ENCODE measurements at places on chromosomes 16 and 17.

DNA sequence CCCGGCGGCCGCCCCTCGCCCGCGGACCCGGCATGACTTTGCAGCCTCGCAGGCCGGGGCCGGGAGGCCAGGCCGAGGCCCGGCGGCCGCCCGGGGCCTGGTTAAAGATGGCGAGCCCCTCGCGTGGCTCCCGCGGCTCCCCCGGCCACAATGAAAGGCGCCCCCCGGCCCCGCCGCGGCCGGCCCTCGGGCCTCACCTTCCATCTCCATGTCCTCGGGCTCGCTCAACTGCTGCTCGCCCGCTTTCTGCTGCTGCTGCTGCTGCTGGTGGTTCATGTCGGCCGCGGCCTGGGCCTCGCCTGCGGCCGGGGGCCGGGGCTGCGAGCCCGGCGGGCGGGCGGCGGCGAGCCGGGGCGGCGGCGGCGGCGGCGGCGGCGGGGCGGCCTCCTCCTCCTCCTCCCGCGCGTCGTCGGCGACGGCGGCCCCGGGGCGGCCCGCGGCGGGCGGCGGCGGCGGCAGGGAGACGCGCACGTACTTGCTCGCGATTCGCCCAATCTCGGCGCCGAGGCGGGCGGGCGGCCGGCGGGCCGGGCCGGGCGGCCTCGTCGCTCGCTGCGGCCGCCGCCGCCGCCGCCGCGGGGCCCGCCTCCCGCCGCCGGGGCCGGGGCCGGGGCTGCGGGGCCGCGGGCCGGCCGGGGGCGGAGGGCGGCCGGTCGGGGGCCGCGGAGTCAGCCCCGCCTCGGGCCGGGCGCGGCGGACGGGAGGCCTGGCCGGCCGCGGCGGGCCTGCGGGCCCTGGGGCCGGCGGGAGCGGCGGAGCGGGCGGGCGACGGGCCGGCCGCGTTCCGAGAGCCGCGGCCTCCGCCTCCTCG, 491 bp downstream of the USP7 start:
- no peaks in the 10 kb centered on the region for H3K36me3 ChIP-seq
- peaks cover 6% of the 10 kb centered on the region for H3K4me1 ChIP-seq
- no peaks in the 10 kb centered on the region for H3K27me3 ChIP-seq
- peak overlapping the region; percentile 100 for H3K4me3 ChIP-seq
- DNase-seq = peak; percentile 53
- no peak overlapping the region for H3K27ac ChIP-seq

DNA sequence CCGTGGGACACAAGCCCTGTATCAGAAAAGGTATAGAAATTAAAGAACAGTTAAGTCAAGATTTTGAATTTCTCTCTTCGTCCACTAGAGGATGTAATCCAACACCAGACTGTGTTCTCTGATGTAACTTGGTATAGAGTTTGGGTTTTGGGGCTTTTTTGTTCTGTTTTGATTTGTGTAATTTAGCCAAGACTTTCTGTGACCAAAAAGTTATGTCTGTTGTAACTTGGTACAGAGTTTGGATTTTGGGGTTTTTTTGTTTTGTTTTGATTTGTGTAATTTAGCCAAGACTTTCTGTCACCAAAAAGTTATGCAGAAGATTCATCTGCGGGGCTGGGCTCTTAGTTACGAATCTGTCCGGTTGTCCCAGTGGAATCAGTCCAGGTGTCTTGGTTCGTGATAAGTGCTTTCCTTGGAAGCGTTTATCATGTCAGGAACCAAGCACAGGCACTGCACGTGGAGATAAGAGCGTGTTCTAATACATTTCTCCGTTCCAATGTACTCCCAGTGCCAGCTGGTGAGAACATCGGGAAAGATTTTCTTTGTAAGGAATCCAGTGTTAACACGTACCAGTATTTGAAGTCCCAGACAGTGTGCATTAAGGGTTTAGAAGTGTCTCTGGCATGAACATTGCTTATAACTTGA, 44.1 kb upstream of the SEC14L1 start:
- H3K4me1 ChIP-seq = no peaks in the 10 kb centered on the region
- H3K4me3 ChIP-seq = no peak overlapping the region
- DNase-seq = no peak
- no peaks in the 10 kb centered on the region for H3K27me3 ChIP-seq

DNA sequence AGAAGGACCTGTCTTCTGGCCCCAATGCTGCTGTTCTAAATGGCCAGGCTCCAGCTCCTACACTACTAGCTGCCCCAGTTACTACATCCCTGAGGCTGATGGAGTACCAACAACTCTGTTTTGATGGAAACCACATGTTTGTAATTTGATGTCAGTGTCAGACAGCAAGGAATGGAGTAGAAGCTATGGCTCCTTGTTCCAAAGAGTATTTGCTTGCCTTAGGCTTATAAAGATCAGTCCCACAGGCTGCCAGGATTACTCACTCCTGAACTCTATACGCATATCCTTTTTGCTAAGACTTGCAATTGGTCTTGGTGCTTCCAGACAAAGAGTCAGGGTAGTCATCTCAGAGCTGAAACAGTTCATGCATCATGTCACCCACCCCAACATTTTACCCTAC, 139.6 kb downstream of the HS3ST3A1 start:
- no peak overlapping the region for H3K4me3 ChIP-seq
- no peaks in the 10 kb centered on the region for H3K27me3 ChIP-seq
- H3K27ac ChIP-seq = no peak overlapping the region
- no peaks in the 10 kb centered on the region for H3K4me1 ChIP-seq

DNA sequence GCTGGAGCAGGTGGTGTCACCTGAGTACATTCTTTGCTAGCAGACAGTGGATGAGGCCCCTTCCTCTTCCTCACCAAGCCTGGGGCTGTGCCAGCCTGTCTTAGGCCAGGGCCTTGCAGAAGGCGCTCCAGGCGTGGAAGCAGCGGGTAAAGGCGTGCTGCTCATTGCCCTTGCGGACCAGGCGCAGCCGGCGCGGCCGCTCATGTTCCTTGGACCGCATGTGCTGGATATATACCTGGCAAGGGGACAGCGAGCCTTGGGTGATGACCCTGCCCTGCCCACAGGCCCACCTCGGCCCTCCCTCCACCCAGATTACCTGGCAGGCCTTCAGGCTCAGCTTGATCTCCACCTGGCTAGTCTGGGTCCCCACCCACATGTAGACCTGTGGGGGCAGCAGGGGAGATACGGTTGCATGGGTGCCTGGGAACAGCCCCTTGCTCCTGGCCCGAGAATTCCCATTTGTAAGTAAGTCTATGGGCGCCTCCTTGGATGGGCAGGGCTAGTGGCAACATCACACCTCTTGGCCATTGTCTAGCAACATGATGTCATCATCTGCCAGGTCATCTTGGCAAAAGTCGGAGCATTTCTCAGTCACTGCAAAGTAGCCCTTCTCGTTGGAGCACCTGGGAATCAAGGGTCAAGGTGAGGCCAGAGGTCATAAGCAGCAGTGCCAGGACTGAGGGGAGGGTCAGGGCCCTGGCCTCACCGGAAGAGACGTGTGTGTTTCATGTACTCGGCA, 13.3 kb downstream of the FLII start:
- no peaks in the 10 kb centered on the region for H3K4me1 ChIP-seq
- no peaks in the 10 kb centered on the region for H3K36me3 ChIP-seq

DNA sequence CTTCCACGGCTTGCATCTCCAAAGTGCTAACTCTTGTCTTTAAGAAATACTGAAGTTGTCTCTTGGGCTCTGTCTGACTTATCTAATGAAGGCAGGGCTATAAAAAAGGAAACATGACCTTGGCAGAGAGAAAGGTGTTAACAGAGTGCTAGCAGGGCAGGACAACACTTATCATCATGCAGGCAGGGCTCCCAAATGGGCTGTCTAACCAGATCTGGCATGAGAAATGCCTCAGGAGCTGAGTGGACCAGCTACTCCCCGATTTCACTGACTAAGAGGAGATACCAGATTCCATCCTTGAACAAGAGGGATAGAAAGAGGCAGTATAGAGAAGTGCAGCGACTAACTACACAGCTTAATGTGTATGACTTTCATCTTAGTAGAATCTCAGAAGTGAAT, 32.6 kb downstream of the PMP22 start:
- no peak overlapping the region for H3K4me3 ChIP-seq
- DNase-seq = no peak
- no peaks in the 10 kb centered on the region for H3K27me3 ChIP-seq
- no peak overlapping the region for H3K27ac ChIP-seq
- peaks cover 14% of the 10 kb centered on the region for H3K36me3 ChIP-seq

DNA sequence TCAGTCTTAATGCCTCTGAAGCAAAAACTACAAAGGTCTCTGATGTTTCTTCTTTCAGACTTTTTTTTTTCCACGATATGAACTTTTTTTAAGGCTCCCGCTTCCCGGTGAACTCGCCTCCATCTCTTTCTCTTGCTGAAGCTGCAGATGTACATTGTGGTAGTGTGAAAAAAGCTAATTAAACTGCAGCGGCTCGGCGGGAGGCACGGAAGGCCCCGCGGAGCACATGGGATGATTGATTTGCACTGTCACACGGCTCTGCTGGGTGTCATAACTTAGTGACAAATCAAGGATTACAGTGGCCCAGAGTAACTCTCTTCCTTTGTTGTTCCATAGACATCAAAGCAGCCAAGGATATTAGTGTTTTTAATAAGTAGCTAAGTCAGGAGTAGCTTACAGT, 196.3 kb downstream of the AXIN2 start:
- no peak overlapping the region for H3K27ac ChIP-seq
- no peak for DNase-seq
- no peak overlapping the region for H3K4me3 ChIP-seq
- no peaks in the 10 kb centered on the region for H3K36me3 ChIP-seq
- H3K27me3 ChIP-seq = no peaks in the 10 kb centered on the region

DNA sequence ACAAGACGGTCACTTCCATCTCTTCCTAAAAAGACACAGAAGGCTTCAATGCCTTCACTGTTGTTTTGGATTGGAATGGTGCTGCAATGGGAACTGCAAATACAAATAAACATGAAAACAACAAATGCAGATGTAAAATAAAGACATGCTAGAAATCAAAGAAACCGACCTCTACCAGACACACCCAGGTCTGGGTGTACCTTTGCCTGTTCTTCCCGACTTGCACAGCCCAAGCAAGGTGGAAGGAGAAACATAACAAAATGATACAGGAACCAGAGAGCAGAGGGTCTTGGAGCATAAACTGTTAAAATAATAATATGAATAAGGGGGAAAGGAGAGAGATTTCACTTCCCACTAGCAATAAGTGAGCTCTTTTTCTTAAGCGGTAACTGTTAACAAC, 17.3 kb downstream of the RFFL start:
- no peaks in the 10 kb centered on the region for H3K27me3 ChIP-seq
- no peak overlapping the region for H3K27ac ChIP-seq
- no peaks in the 10 kb centered on the region for H3K4me1 ChIP-seq
- no peak overlapping the region for H3K4me3 ChIP-seq
- no peak for DNase-seq

DNA sequence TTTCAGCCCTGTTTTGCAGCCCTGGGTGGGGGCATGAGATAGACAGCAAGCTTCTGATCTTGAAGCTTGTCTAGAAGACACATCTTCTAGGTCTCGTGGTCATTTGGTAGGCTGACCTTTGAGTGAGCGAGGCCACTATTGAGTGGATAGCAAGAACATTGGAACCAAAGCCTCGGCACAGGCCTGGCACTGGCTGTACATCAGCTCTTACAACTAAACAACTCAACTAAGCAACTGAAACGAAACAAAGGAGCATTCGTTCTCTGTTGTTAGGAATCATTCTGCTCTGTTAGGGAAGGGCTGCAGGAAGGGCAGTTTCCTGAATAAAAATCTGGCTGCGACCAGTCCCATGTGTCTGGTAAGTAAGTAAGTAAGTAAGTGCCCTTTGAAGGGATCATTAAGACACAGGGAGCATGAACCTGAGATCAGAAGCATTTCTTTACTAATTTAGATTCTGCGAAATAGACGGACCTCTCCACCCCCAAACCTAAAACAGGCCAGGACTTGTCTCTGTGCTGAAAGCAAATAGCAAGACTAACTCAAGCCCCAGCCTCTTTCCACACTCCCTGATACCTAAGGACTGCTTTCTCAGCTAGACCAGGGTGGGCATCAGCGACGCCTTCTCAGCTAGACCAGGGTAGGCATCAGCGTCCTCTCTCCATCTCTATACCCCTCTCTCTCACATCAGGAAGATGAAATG, 22.7 kb downstream of the CYB561 start:
- H3K4me3 ChIP-seq = no peak overlapping the region
- H3K27me3 ChIP-seq = no peaks in the 10 kb centered on the region
- H3K27ac ChIP-seq = no peak overlapping the region
- H3K36me3 ChIP-seq = no peaks in the 10 kb centered on the region

GRCh38 chr17:77527836-77528505, 387.2 kb downstream of the SEC14L1 start:
- H3K4me1 ChIP-seq = no peaks in the 10 kb centered on the region
- H3K4me3 ChIP-seq = no peak overlapping the region
- no peaks in the 10 kb centered on the region for H3K36me3 ChIP-seq
- H3K27me3 ChIP-seq = no peaks in the 10 kb centered on the region

DNA sequence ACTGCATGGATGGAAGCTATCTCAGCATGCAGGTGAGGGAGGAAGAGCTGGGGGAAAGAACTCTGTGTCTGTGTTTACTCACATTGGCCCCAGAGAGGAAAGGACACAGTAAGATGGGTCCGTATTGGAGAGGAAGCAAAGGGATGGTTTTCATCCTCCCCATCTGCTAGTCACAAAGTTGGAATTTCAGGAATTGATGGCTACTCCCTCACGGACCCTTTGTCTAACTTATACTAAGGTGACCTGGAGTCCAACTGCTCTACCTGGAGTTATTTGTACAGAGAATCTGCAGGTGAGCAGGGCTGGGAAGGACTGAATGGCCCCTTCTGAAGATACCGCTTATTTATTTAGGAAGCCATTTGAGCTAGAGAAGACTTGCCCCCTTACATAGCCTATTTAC, 55.1 kb downstream of the WNT3 start:
- no peaks in the 10 kb centered on the region for H3K36me3 ChIP-seq
- DNase-seq = no peak
- H3K4me1 ChIP-seq = no peaks in the 10 kb centered on the region
- no peaks in the 10 kb centered on the region for H3K27me3 ChIP-seq
- no peak overlapping the region for H3K27ac ChIP-seq

DNA sequence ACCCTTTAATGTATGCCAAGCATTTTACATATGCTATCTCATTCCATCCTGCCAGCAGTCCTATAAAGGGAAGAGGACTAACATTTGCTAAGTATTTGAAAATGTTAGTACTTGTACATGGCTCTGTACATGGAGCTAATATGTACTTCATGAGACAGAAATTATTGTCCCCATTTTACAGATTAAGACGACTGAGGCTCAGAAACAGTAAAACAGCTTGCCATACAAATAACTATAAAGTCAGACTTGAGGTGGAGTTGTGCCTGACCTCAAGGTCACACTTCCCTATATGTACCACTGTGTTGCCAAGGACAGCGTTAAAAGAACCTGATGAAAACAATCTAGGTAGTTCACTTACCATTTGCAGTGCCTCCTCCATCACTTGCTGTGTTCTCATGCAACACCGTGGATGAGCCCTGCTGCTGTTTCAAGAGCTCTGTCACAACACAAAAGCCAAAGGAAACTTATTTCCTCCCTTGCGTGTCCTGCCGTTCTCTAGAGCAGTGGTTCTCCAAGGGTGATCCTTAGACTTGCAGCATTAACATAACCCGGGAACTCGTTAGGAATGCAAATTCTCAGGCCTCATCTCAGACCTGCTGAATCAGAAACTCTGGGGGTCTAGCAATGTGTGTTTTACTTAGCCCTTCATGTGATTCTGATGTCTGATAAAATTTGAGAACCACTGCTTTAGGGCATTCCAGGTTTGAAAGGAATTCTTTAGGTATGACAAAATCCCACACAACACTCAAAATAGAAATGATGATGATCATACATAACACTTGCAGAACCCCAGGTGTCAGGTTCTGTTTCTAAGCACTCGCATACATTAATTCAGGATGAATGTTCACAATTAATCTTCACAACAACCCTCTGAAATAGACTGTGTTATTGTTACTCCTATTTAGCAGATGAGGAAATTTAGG, 51.2 kb upstream of the MTMR4 start:
- no peak overlapping the region for H3K4me3 ChIP-seq
- H3K27ac ChIP-seq = no peak overlapping the region
- no peaks in the 10 kb centered on the region for H3K36me3 ChIP-seq
- DNase-seq = no peak
- no peaks in the 10 kb centered on the region for H3K27me3 ChIP-seq
